Stimulated activated CD8-positive, alpha-beta memory T cell treated with anti-CD3 and anti-CD28 coated beads, Interleukin-7, amount 100 ng/mL, for 48 hours (primary cell): ENCODE measurements at places on chromosomes 3 and 15.

DNA sequence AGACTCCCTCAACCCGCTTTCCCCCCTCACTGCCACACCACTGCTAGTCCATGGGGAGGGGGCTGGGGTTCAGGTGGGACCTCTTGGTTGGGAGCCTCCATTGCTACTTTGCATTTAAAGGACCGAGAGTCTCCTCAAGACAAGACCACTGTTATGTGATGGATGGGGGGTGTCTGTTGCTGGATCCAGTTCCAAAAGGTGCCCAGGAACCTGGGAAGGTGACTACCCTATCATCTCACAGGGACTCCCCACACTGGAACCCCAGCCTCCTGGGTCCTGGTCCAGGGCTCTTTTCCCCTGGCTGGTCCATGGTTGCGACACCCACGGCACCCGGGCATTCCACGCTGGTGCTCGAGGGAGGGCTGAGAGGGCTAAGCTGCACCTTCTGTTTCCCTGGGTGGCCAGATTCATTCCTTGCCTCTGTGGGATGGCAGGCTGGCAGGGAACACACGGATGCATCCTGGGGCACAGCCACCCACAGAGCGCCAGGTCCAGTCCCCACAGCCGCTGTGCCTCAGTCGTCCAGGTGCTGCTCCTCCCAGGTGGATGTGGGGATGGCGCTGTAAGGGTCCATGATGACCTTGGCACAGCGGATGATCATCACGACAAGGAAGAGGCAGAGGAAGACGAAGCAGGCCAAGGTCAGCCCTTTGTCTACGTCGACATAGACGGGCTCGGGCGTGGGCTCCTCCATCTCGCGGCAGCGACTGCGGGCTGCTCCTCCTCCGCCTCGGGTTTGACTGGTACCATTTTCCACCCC lies 48.6 kb downstream of the FAH start:
- no peak for DNase-seq

- DNase-seq: no peak
Measured at GRCh38 chr15:48693484-48693883, 48.0 kb upstream of the FBN1 start.

DNA sequence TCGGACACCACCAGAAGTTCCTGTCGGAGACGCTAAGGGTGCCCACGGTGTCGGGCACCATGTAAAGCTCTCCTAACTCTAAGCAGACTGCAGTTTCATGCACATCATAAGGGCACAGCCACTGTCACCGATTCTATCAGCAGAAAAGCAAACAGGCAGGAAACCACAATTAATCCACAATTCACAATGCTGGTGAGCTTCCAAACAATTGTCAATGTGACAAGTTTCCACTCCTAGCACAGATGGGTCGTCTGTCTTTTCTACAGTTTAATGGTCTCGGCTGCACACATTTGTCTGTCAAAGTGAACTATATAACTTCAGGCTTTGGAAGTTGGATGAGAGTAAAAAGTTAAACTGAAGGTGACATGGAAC lies 8.8 kb upstream of the OCA2 start:
- no peak for DNase-seq

GRCh38 chr3:17307887-17308286 lies 423.1 kb downstream of the PLCL2 start:
- DNase-seq: no peak

GRCh38 chr3:182892226-182892625 lies 88.1 kb downstream of the DCUN1D1 start:
- DNase-seq: no peak

DNA sequence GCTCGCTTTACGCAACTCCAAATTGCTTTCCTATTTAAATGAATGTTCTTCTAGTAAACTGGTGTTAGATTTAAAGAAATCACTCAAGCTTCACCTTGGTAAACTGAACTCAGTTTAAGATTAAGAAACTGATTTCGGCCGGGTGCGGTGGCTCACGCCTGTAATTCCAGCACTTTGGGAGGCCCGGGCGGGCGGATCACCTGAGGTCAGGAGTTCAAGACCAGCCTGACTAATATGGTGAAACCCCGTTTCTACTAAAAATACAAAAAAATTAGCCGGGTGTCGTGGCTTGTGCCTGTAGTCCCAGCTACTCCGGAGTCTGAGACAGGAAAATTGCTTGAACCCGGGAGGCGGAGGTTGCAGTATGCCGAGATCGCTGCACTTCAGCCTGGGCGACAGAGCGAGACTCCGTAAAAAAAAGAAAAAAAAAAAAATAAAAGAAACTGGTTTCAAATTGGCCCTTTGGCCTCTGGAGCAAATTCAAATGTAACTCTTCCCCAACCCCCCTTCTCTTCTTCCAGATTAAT lies 1.7 kb downstream of the SKIL start:
- DNase-seq: no peak

DNA sequence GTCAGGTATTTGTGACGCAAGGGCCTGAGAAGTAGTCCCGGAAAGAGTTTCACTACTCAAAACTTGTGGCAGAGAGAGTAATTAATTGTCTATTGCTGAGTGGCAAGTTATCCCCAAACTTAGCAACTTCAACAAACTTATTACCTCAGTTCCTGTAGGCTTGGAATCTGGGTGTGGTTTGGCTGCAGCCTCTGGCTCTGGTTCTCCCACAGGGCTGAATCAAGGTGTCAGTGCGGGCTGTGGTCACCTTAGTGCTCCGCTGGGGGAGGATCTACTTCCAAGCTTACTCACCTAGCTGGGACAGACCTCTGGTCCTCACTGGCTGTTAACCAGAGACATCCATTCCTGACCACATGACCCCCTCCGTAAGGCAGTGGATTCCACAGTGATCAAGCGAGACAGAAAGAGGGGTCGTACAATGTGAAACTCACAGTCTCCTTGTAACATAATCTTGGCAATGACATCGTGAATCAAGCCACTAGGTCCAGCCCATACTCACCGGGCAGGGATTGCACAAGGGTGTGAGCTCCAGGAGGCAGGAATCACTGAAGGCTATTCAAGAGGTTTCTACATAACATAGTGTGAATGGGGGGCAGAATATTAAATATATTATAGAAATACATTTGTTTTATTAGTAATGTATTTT lies 138.3 kb downstream of the RYR3 start:
- DNase-seq: no peak

DNA sequence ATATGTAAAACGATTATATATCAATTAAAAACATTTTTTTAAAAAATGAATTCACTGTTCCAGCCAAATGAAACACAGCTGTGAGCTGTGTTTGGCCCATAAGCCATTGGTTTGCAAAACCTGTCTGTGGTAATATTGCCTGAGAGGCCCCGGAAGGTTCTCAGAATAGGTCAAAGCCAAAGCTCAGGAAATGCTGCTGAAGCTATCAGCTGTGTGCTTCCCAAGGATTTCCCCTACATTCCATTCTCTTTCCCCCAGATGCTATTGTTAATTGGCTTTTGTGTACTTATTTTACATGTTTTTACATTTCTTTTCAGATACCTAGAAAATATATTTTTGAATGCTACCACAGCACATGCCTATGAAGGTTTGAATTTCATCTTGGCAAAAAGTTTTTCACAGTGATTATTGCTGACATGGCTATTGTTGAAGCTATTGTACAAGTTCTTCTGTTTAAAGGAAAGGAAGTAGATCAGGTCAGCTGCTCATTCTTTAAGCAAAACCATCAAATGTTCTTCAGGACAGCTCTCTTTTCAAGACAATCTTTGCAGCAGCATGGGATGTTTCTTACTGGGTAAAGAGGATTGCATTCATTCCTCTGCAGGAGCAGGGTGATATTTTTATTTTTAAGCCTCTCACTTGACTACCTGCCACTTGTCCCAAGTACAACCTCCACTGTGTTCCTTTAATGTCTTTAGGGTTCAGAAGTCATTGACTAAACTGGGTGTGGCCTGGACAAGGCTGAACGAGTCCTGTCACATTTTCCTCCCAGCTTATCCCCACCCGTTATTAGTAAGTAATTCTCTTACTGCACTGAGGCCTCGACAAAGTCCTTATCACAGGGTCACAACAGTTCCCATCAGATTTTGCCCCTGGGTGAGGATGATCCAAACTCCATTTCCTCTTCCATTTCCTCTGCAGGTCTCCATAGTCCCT lies 26.3 kb upstream of the BNC1 start:
- no peak for DNase-seq

DNA sequence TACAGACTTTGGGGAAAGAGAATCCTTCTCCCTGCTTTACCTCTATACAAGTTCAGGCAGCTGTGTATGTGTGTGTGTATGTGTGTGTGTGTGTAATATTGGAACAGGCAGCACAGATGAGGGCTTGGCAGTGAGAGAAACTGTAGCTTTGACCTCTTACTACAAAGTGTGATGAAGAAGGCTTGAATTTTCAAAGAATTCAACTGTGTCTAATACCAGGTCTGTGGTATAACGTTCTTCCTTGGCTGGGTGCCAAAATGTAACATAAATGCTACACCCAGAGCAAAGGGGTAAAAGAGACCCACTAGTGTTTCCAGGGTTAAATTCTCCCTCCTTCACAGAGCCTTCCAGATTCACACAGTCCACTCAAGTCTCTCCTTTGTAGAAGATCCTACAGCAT lies 51.1 kb downstream of the CHST2 start:
- no peak for DNase-seq

- no peak for DNase-seq
Measured at GRCh38 chr3:62678841-62679240, 196.4 kb downstream of the CADPS start.

DNA sequence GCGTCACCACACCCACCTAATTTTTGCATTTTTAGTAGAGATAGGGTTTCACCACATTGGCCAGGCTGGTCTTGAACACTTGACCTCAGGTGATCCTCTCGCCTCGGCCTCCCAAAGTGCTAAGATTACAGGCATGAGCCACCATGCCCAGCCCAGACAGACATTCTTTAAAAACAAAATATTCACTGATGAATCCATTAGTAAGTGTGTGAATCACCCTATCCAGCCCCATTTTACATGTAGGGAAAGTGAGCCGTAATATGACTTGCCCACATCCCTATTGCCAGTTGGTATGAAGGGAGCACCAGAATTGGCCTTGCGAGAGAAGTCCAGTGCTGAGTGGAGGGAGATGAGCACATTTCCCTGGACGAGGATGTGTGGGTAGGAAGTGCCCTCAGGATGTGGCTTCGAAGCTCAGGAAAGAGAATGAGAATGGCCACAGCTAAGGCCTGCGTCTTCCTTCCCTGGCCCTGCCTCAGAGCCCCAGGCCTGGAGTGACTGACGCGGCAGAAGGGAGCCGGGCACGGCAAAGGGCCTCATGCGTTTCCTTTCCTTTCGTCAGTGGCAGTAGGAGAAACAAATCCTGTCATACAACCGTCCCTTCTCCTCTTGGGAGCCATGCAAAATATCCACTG lies 28.3 kb upstream of the ETV5 start:
- DNase-seq: no peak

GRCh38 chr15:31364301-31365031 lies 37.8 kb downstream of the KLF13 start:
- DNase-seq: no peak

DNA sequence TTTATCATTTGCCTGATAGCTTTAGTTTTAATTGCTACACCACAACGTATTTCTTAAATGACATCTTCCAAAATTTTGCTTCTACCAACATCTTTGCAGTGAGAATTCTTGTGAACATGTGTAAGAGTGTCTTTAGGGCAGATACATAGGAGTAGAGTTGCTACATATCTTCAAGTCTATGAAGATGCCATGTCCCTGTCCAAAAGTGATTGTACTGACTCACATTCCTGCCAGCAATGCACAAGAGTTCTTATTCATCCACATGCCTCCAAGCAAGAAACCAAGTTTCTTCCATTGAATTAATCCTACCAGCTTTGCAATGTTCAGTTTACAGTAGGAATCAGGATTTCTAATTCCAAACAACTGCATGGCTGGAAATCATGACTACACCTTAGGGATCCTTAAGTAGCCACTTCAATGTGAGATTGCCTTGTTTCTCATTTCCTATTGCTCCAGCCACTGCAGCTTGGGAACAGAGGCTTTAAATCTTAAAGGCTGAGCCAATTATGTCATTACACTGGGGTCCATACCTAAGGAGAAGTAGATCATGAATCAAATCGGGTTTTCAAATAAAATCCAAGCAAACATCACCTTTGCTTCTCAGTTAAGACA lies 44.5 kb downstream of the BCL2L10 start:
- DNase-seq: no peak

DNA sequence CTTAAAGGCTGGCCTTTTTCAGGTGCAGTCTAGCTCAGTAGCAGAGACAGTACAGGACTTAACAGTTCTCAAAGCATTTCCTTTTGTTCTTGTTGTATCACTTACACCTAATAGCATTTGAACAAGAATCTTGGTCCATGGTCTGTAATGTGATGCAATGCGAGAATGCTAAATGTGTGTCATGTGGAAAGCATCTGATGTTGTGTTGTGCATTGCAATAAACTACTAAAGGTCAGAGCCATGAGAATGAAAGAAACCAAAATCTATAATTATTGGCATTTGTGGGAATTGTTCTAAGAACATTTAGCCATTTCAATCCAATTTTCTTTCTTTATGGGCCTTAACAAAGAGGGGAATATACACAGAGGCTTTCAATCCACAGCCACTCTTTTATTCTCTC lies 324.5 kb upstream of the ROBO2 start:
- DNase-seq: no peak

- no peak for DNase-seq
Measured at GRCh38 chr15:64690008-64690407, 85.4 kb downstream of the RBPMS2 start.

GRCh38 chr3:170869645-170870593 lies at the start of gene RPL22L1:
Gene RPL22L1 (minus strand): TSS chr3:170870195. CDS start chr3:170870167, 28 bp downstream.
- peak; percentile 91 for DNase-seq

- DNase-seq: no peak
Measured at GRCh38 chr3:16171825-16172224, 2.7 kb upstream of the GALNT15 start.

- no peak for DNase-seq
Measured at GRCh38 chr15:52011711-52012144, 7.3 kb upstream of the MAPK6 start.

DNA sequence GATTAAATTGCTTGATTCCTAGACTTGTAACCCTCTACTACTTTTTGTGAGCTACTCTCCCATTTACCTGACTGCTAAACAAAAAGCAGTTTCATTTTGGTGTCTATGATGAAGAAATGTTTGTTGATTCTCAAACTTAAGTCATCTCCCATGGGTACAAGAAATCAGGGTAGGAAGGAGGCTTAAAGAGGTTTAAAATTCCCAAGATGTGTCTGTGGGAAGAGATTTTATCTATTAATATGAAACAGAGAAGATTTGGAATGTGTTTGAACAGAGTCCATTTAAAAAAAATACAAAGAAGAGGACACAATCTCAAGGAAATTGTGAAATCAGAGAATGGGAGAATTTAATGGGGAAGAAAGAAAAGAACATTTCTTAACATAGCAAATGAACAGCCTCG lies 14.8 kb downstream of the P3H2 start:
- no peak for DNase-seq

GRCh38 chr3:127590282-127590592 lies 296 bp downstream of the TPRA1 start:
- no peak for DNase-seq
